ENCODE measurements at places on chromosomes 1 and 21.

DNA sequence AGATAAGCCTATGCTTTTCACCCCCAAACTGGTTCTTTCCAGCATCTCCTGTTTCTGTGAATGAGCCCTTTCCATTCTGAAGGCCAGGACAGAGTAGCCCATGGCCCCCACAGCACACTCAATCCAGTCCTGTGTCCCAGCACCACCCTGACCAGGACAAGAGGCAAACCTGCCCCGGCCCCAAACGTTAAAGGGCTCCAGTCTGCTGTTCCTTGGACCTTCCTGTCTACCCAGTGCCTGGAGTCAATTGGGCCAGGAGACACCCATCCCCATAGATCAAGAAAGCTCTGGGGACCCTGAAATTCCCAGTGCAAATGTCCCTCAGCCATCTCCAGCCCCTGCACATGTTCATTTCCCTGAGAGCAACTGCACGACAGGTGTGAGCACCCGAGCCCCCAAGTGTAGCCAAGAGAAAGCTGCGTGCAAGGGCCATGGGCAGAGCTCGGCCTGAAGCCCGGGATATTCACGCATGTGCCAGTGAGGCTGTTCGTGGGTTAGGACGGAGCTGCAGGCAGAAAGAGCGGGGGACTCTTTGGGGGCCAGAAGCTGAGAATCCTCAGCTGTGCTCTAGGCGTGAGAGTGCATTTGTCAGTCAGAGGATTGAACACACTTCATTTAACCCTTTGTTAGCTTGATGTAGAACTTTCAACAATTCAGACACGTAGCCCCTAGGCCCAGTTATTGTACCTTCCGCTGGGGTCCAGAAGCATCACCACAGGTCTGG, 4.2 kb upstream of the RIPK4 start:
- no peak for DNase-seq

DNA sequence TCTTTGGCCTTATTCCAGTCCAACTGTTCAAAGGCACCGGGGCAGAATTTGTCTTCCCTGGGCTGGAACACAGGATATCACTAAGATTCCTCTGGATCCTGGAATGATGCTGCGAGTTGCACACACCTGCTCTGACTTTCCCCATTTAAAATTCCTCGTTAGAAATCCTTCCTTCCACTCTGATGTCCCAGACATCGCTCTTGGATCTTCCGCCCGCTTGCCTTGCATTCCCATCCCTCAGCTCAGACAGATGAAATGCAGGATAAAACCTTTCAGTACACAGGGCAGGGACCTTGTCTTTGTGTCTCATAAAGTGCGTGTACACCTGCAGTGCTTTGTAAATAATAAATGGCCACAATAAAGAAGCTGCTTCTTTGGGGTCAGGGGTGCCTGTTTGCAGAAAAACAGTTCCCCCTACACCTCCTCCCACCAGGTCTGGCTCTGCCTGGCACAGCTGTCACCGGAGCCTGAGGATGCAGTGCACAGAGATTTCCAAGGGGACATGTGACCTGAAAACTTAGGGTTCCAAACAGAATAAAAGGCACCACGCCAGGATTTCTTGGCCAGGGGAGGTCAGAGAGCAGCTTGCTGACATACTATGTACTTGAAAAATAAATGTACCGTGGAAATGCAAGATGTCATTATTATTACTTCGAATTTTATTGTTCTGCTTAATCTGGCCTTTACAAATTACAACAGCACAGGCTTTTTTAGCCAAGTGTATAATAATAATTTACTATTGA, 62.9 kb upstream of the SYT6 start:
- no peak for DNase-seq

GRCh38 chr21:27388825-27389224, 421.9 kb upstream of the ADAMTS5 start:
- DNase-seq: no peak

DNA sequence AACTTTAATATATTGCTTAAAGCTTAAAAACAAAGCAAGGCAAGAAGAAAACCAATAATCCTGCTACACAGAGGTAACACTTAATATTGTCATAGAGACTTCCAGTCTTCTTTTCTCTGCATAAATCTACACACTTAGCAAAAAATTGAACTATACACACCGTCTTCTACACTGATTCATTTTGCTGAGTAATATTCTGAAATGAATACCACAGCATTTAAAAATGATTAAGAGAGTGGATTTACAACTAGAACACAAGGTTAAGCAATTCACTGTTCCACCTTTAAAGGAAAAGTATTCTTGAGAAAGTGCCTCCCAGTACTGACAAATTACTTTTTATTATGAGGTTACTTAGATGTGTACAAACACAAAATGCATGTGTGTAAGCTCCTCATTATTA, 22.2 kb upstream of the ITPKB start:
- DNase-seq: no peak

- no peak for DNase-seq
These were observed 1.1 kb upstream of the ESPN start for GRCh38 chr1:6423321-6423999.

DNA sequence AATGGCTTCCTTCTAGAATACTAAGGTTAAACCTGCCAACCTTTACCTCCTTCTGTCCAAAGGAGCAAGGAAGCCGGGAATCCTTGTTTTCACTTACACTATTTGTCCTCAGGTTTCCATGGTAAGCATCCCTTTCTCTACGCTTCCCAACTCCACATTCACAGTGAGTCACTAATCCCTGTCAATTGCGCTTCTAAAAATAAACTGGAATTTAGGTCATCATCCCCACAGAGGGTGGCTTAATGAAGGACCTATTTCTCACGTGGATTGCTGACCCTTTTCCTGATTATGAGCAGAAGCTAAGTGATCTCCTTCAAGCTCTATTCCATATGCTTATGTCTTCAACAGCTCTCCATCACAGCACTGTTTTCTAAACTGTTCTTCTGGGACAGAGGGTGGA, 39.9 kb upstream of the ABCA4 start:
- DNase-seq: peak; percentile 15

- DNase-seq: no peak
These were observed 69.2 kb upstream of the ZNF281 start for GRCh38 chr1:200478945-200479558.

GRCh38 chr1:119655154-119655553, 7.1 kb upstream of the ZNF697 start:
- no peak for DNase-seq

GRCh38 chr1:213051881-213052202, 801 bp downstream of the RPS6KC1 start:
- no peak for DNase-seq

- DNase-seq: peak; percentile 41
These were observed 2.3 kb downstream of the IL6R start for GRCh38 chr1:154407198-154408091.

DNA sequence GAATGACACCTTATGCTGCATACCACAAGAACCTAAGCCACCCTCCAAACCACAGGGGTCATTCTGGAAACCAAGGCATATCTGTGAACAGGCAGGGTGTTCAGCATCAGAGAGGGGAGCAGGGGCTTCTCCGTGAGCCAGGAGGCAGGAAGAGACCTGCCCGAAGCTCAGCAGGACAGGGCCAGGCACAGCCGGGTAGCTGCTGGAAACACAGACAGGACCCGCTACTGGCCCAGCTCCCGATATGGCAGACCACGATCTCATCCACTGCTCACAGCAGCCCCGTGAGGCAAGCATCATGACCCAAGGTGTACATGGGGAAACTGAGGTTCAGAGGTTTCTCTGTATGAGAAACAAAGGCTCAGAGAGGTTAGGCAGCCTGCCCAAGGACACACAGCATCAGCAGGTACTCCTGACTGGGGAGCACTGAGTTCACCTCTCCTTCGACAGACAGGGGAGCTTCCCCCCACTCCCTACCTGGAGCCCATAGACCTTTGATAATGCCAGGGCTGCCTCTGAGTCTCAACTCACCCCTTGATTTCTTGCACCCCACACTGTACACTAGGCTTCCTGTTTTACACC, 317.7 kb downstream of the MATN1 start:
- DNase-seq: no peak

- DNase-seq: no peak
These were observed 48.8 kb downstream of the PIK3CD start for GRCh38 chr1:9700340-9700739.

- no peak for DNase-seq
These were observed 170.8 kb downstream of the ADSS2 start for GRCh38 chr1:244280859-244281258.

DNA sequence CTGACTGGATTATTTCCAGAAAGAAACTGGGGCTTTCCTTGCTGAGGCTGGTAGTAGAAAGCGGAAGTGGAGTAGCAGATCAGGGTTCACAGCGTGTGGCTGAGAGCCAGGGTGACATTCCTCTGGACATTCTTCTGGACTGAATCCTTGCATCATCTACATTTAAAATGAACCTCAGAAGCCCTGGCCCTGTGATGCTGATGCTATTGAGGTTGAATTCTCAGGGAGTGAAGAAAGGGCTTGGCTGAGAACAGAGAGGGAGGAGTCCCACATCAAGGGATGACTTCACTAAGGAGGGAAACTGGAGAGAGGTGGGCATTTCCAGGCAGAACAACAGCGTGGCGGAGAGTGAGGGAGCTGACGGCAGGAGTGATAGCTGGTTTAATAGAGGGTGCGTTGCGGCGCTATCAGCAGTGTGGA, 102.3 kb upstream of the LMO4 start:
- DNase-seq: no peak

GRCh38 chr21:10627316-10627863, 106.0 kb downstream of the TPTE start:
- DNase-seq: no peak

DNA sequence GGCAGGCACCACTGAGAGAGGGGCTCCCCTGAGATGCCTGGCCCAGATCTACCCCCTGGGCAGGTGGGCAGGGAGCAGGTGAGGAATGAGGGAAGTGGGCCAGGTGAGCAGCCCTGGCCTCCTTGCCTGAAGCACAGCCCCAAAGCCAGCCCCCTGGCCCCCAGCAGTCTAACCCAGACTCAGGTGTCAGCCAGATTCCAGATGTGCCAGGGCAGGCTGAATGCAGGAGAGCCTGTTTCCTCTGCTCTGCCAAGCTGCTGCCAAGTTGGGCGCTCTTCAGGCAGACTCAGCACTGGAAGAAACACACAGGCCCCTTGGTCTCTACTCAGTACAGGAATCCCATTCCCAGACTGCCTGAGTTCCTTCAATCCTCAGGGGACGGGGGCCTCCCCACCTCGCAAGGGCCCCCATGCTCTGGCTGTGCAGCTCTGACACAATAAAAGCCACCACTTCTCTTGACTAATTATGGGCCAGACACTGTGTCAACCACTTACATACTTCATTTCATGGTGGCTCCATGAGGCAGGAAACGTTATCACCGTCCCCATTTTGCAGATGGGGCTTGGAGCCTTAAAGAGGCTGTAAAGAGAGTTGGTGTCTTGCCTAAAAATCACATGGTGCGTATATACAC, 20.4 kb downstream of the ARHGEF19 start:
- no peak for DNase-seq

GRCh38 chr1:43536196-43536863, 5.6 kb downstream of the PTPRF start:
- DNase-seq: no peak

DNA sequence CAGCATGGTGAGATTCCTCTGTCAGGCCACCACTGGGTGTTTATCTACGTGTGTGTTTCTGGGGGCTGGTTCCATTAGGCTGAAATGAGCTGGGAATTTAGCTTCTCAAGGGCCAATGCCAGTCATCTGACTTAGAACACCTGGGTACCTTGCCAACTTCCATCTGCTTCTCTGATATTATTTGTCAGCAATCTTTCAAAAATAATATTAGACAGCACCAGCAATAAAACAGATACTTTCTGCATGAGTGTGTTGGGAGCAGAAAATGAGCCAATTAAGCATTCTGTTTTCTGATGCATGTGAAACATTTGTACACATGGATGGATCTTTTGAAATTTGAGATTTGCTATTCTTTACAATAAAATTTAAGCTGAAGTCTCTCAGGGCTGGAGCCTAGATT, 124.1 kb downstream of the RYR2 start:
- no peak for DNase-seq

GRCh38 chr1:205588636-205589035, 43.2 kb downstream of the ELK4 start:
- DNase-seq: no peak

DNA sequence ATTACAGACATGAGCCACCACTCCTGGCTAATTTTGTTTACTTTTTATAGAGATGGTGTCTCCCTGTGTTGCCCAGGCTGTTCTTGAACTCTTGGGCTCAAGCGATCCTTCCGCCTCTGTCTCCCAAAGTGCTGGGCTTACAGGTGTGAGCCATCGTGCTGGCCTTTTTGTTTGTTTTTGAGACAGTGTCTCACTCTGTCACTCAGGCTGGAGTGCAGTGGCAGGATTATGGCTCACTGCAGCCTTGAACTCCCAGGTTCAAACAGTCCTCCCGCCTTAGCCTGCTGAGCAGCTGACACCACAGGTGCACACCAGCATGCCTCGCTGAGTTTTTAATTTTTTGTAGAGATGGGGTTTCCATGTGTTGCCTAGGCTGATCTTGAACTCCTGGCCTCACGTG, 49.1 kb downstream of the ADARB1 start:
- no peak for DNase-seq

- no peak for DNase-seq
These were observed 142.5 kb downstream of the C1orf94 start for GRCh38 chr1:34319218-34319617.

GRCh38 chr1:239361403-239361802, 25.0 kb upstream of the CHRM3 start:
- DNase-seq: no peak

DNA sequence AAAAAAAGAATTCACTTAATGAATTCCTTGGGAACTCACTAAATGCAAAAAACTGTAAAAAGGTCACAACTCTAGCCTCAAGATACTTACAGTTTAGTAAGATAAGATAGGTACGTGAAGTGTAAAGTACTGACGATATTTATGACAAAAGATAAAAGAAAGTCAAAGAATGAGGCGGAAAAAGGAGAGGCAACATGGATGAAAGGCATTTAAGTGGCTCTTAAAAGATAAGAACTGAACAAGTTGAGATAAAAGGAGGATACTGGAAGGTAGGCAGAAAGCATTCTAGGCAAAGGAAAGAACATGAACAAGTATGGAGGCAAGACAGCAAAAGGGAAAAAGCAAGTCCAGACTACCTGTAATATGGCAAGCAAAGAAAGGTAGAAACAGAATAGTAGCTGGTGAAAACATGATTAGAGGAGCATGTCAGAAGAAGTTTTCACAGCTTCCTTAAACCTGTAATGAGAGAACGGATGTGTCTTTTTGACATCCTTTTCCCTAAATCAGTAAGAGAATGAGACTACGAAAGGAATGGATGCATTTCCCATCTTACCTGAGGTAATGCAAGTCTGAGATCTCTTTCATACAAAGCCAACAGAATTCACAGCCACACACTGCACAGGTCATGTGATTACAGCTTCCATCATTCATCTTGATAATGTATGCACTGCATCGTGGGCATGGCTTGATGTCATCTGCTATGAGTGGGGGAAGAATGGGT, 16.8 kb downstream of the RNF19B start:
- DNase-seq: no peak

GRCh38 chr1:173190101-173190936, 16.8 kb downstream of the TNFSF4 start:
- peak; percentile 76 for DNase-seq

- no peak for DNase-seq
These were observed 5.6 kb downstream of the COL6A1 start for GRCh38 chr21:45987121-45987711.

GRCh38 chr1:182173808-182174512, 112.4 kb upstream of the ZNF648 start:
- no peak for DNase-seq
